ENCODE measurements at places on chromosomes 7 and 10. TPM values are rescaled to one million over a fixed set of nuclear protein-coding genes. Genes with fewer than 3 reads are reported as not detected.

C10orf105 gene
- total RNA-seq, result 1.3 TPM

LLCFC1 gene
- not detected for total RNA-seq

GTF2IRD1 gene
- 15.6 TPM for total RNA-seq

ASZ1 gene
- total RNA-seq, result not detected

DNA sequence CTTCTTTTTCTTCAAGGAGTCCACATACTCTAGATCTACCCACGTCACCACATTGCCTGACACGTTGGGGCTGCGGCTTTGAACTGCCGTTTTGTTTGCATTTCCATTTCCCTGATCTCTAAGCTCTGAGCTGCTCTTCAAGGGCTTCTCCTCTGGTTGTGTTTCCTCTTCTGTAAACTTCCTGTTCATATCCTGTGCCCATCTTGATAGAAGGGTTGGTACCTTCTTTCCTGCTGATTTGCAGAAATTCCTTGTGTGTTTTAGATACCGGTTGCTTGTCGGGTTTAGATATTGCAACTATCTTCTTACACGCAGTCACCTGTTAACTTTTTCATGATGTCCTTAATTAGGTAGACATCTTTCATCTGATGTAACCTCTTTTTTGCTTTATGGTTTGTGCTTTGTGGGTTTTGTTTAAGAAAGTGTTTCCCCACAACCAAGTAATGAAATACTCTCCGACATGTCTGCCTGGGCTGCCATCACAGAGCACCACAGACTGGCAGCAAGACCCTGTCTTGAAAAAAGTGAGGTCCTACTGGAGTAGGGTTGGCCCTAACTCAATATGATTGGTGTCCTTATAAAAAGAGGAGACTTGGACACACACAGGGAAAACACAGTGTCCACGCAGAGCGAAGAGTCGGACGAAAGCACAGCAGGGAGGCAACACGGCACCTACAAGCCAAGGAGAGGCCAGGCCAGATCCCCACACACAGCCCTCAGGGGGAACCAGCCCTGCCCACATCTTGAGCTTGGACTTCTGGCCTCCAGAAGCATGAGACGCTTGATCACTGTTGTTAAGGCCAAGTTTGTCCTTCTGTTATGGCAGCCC, 99.1 kb upstream of the PDGFA start:
- no peak overlapping the region for H3K4me3 ChIP-seq
- H3K27me3 ChIP-seq, result no peaks in the 10 kb centered on the region
- no peaks in the 10 kb centered on the region for H3K36me3 ChIP-seq
- DNase-seq, result no peak
- H3K27ac ChIP-seq, result no peak overlapping the region

DNA sequence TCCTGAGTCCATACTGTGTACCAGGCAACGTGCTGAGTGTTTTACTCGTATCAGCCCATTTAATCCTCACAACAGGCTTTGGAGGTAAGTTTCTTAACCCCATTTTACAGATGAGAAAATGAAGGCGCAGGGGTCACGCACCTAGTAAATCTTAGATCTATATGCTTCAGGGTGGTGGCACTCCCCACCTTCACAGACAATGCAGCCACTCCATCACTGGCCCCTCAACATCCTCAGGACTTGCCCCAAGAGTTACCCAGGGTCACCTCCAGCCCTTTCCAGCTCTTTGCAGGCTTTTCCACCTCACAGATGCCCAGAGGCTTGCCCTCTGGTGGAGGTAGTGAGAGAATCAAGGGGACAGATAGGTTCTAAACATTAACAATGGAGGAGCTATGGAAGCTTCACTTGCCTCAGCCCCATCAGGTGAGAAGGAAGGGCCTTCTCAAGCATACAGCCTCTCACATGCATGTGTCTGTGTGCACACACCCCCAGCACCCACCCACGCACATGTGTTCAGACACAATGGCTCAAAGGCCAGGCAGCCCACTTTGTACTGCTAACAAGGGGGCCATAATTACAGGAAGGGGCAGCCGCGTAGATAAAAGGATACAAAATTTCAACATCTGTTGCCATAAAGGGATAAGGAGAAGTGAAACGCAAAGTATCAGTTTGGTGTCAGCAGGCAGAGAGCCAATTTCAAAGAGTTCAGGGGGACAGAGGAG, 29.1 kb downstream of the DPCD start:
- H3K4me1 ChIP-seq, result peaks cover 10% of the 10 kb centered on the region
- no peak overlapping the region for H3K4me3 ChIP-seq
- H3K27ac ChIP-seq, result no peak overlapping the region
- H3K27me3 ChIP-seq, result no peaks in the 10 kb centered on the region
- H3K36me3 ChIP-seq, result peaks cover 20% of the 10 kb centered on the region
- no peak for DNase-seq

DNA sequence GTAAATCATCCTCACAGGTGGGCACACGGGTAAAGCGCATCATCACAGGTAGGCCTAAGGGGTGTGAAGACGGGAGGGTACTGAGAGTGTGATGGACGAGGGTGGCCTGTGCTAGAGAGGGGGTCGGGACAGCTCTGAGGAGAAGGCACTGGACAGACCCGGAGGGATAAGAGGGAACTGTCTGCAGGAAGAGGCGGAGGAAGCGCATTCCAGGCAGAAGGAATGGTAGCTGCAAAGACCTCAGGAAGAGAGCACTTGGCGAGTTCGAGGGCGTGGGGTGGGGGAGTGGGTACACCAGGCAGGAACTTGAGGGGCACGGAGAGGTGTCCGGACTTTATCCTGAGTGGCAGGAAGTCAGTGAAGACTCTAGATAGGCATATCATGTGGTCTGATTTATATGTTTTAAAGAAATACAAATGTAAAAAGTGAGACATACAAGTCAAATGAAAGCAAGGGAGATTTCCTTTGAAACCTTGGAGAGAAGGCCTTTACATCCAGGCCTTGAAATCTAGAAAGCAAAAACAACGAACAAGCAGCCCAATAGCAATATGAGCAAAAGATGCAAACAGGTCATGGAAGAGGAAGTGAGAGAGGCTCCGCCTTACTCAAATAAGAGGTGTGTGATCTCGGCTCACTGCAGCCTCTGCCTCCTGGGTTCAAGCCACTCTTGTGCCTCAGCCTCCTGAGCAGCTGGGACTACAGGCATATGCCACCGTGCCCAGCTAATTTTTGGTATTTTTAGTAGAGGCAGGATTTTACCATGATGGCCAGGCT, 3.6 kb downstream of the LHPP start:
- H3K36me3 ChIP-seq, result no peaks in the 10 kb centered on the region
- peaks cover 29% of the 10 kb centered on the region for H3K4me1 ChIP-seq
- DNase-seq, result no peak
- H3K27me3 ChIP-seq, result no peaks in the 10 kb centered on the region
- no peak overlapping the region for H3K27ac ChIP-seq

GRCh38 chr7:2953588-2954407, 89.9 kb downstream of the CARD11 start:
- no peaks in the 10 kb centered on the region for H3K4me1 ChIP-seq
- no peak overlapping the region for H3K27ac ChIP-seq
- H3K4me3 ChIP-seq, result no peak overlapping the region
- no peak for DNase-seq
- H3K27me3 ChIP-seq, result no peaks in the 10 kb centered on the region

All from right atrium auricular region (tissue), 2 donors.